ENCODE measurements at places on chromosomes 5 and 9.
A peak's percentile ranks its signal among the peaks of the same experiment; 100 is the strongest.

DNA sequence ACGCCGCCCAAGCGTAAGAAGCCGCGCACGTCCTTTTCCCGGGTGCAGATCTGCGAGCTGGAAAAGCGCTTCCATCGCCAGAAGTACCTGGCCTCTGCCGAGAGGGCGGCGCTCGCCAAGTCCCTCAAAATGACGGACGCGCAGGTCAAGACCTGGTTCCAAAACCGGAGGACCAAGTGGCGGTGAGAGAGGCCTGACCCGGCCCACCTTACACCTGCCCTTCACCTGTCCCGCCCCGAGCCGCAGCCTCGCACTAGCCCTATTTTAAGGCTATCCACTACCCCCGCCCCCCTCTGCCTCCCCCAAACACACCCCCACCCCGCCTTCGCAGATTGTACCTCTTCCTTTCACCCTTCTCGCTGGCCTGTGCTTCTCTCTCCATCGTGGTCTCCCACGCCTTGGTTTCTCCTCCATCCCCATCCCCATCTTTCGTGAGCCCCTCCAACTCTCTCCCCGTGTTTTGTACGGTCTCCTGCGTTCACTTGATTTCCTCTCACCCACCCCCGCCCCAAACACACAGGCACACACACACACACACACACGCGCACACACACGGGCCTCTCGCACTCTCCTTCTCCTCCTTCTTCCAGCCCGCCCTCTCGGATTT is 1.3 kb downstream of the TLX3 start:
- peak; percentile 23 for DNase-seq

DNA sequence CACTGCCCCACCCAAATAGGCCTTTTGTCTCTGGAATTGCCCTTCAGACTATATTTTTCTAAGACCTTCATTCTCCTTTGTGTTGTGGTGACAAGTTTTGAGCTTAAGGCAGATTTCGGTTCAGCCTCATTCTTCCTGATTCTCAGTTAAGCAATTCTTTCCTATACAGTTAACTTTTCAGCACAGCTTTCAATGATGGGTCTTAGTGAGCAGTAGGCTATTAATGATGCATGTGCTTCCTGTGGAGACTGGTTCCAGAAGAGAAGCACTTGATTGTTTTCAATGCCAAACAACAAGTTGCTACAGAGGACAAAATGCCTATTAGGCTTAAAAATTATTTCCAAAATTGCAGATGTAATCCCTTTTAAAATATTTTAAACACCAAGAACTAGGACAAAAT is 47.7 kb upstream of the TLX3 start:
- DNase-seq, result no peak

GRCh38 chr5:143772621-143773020 is 39.3 kb upstream of the HMHB1 start:
- DNase-seq, result no peak

DNA sequence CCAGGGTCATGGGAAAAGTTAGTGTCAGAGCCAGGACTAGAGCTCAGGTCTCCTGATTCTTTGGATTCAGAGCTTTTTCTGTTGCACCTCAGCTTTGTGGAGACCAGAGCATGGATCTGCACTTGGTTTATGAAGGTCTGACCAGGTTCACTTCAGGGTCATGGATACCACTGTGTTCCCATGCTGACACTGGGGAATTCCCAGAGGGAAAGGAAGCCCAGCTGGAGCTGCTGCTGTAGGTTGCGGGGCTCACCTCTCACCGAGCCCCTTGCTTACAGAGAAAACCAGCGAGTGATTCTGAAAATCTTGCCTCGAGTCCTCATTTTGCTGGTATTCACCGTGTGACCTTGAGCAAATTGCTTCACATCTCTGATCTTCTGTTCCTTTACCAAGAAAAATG is 83.0 kb downstream of the RGS3 start:
- DNase-seq, result no peak

- DNase-seq, result no peak
These were observed 613.7 kb upstream of the CDH18 start for GRCh38 chr5:20601678-20602100.

DNA sequence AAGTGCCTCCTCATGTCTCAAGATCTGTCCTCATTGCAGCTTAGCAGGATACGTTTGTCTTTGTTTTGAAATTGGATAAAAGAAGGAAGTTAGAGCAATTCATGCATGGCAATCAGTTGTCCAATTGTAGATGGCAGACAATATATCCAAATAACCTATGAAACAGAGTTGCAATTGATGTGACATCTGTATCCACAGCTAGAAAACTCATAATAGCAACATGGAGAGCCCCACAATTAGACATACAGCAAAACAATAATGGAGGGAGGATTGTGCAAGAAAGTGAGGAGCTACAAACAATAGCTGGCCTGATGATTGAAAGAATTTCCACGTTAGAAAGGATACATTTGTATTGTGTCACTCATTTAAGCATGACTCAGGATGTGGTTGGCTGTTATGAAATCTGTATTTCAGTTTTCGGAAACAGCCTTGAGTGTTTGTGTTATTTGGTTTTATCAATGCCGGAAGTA is 132.0 kb downstream of the FAM174A start:
- DNase-seq, result no peak

GRCh38 chr5:133445744-133446143 is 166.6 kb downstream of the FSTL4 start:
- no peak for DNase-seq

DNA sequence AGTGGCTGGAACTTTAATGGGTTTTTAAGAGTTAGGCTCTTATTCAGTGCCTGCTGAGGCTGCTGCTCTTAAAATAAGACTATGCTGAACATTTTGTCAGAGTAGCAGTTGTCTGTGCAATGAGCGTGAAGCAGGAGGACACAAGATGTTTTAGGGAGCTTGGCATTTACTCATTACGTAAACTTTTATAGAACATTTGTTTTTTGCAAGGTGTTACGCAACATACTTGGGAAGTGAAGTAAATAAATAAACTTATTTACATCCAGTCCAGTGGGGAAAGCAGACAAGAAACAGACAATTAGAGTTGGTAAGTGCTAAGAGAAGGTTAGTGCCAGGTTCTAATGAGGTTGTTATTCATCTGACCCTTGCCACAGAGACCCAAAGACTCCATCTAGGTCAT is 226.0 kb downstream of the HINT1 start:
- no peak for DNase-seq

DNA sequence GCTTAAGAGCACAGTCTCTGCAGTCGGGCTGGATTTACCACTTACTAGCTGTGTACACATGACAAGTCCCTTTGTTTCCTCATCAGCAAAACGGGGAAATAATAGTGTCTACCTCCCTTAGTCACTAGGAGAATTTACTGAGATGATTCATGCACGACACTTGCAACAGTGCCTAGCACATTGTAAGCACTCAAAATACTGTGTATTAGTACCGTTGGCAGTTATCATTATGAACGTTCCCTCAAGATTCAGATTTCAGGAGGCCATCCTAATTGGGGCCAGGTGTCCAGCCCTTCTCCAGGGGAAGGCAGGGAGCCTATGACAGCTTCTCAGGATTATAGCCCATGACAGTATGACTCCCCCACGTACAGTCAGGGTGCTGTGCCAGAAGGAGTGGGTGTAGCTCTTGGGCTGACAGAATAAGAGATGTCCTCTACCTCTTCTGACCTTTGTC is 164.3 kb downstream of the DOCK2 start:
- DNase-seq, result no peak

DNA sequence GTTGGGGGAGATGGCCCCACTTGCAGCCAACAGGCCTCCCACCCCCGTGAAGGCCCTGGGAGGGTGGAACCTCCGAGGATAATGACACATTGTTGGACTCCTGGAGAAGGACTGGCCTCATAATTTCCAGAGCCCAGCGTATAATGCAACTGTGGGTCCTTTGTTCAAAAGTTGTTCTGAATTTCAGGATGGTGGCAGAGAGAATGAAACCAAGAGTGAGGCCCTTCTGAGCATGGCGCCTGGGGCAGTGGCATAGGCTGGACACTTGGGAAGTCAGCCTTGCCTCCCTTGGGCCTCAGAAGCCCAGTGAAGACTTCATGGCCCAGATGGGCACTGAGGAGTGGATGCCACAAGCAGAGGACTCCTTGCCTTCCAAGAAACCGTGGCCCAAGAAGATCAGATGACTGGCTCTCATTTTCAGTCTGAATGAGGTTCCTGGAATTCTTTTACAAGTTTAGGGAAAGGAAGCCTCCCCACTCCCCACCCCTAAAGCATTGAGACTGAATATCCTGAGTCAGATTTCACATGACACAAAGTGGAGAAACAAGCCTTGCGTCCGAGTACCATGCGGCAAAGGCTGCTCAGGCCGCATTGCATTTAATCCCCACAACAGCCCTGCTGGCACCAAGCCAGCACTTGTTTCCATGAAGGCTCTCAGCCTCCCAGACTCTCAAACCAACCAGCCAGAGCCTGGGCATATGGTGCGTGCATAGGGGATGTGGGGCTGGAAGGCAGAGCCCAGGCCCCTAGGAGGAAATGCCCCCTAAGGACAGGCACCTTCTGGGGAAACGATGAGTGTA is 96.7 kb upstream of the SMIM23 start:
- DNase-seq, result no peak

GRCh38 chr9:106868087-106868486 is 5.1 kb downstream of the ZNF462 start:
- DNase-seq, result no peak

GRCh38 chr5:101605700-101606099 is 690.4 kb downstream of the SLCO4C1 start:
- no peak for DNase-seq

- no peak for DNase-seq
These were observed 134.4 kb upstream of the ABCA1 start for GRCh38 chr9:105062222-105062855.

DNA sequence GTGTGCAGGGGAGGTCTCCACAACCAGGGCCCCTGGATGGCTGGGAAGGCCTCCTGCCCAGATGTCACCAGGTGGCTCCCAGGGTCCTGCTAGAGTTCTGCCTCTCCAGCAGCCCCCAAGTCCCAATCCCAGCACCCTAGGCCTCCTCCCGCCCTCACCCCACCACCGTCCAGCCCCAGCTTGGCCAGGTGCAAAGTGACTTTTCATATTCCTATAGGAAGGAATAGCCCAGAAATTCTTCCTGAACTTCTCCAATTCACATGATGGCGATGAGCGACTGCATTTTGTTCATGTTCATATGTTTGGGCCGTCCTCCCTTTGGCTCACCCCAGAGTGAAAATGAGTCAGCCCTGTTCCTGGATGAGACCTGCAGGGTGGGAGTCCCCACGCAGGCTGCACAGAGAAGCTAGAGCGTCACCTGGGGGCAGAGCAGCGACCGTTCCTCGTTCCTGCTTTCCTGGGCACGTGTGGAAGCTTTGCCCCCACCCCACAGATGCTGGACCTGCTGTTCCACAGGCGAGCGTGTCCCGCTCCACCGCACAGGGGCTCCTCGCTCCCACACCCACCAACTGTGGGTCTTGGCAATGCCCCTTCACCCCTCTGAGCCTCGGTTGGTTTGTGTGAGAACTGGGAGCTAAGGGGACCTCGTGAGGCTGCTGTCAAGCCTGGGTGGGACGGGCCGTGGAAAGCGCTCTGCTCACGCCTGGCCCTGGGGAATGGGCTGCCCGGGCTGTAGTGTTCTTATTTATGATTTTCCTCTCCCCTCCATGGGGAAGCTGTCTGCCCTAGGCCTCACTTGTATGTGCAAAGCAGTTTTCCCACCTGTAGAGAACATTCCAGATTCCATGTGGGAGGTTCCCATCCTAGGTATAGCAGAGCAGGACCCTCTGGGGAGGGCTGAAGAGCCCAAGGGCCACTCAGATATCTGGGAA is 6.9 kb downstream of the MRPS2 start:
- no peak for DNase-seq

- no peak for DNase-seq
These were observed 29.5 kb downstream of the SLC35A4 start for GRCh38 chr5:140594169-140594568.

DNA sequence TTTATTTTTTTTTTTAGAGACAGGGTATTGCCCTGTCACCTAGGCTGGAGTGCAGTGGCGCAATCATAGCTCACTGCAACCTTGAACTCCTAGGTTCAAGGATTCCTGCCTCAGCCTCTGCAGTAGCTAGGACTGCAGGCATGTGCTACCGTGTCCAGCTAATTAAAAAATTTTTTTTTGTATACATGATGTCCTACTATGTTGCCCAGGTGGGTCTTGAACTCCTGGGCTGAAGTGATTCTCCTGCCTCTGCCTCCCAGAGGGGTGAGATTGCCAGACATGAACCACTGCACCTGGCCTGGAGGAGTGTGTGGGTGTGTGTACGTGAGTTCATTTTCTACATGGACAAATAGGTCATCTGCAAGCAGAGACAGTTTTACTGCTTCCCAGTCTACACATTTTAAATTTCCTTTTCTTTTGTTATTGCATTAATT is 33.8 kb downstream of the JMY start:
- no peak for DNase-seq

DNA sequence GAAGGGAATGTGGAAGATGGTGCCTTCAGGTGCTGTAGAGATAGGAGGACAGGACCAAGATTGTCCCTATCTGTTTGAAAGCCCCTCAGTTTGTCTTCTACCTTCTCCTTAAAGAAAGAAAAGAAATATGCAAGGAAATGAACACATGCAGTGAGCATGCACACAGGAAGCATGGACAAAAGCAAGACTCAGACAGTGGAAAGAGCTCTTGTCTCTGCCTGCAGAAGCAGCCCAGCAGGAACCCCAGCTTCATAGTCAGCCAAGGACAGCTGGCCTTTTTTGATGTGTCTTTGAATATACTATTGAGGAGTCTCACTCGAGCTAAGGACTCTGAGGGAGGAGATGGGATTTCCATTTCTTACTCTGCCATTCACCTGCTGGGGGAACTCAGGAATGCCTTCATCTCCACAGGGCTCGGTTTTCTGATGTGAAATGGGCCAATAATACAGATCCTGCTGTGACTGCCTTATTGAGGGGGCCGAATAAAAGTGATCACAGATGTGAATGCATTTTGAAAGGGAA is 132.5 kb upstream of the ADRA1B start:
- DNase-seq, result no peak

- DNase-seq, result no peak
These were observed 54.6 kb upstream of the ECM2 start for GRCh38 chr9:92590377-92590776.

DNA sequence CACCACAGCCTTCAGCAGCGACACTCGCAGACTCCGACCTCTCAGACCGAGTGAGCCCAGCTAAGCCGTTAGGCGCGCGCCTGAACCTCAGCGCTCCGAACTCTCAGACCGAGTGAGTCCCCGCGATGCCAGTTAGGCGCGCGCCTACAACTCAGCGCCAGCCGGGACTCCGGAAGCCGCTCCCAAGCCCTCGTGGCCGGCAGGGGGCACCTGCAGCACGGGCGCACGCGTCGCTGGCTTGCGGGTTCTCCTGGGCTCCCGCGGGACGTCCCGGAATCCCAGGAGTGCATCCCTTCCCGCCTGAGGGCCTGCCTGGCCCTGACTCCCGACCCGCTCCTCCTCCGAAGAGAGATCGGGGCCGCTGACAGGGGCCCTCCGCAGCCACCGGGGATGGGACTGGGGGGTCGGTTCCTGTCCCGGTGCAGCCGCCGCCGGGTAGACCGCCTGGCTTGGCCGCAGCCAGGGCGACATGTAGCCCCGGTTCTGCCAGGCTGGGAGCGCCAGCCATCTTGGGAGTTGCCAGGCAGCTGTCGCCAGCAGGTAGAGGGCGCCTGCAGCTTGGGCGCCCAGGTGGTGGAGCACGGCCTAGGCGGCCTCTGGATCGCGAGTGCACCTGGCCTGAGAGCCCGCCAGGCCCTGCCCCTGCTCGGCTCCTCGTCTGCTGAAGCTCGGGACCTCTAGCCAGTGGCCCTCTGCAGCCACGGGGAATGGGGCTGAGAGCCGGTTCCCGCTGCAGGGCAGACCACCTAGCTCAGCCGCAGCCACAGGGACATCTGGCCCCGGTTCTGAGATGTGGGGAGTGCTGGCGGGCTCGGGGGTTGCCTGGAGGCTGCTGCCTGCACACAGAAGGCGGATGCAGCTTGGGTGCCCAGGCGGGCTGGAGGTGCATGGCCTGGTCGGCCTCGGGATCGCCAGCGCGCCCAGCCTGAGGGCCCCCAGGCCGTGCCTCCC is at the start of gene ANKRD18A:
TSS of gene ANKRD18A (minus strand) at position 114 of the 951 bp plus-strand sequence. CDS start 311 bp downstream, outside the sequence.
- DNase-seq, result peak; percentile 65

Data from T-helper 1 cell (primary cell).